ENCODE measurements at places on chromosomes 7 and 10.

DNA sequence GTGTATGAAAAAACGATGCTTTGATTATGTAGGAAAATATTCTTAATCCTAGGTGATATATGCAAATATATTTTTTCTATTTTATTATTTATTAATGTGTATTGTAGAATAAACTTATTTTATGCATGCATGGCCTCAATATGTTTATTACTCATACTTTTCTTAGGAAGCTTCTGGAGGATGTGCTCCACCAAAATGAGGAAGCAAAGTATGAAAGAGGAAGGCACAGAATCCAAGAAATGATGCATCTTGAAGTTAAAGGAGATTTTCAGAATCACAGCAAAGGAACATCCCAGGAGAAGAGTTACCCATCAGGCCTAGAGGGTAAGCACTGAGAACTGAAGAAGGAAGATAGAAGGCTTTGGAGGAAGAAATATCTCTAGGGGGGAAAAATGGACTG lies 35.0 kb upstream of the MRPS16 start:
- no peak for ATAC-seq

GRCh38 chr7:83693256-83693655 lies 44.3 kb upstream of the SEMA3E start:
- ATAC-seq: no peak

DNA sequence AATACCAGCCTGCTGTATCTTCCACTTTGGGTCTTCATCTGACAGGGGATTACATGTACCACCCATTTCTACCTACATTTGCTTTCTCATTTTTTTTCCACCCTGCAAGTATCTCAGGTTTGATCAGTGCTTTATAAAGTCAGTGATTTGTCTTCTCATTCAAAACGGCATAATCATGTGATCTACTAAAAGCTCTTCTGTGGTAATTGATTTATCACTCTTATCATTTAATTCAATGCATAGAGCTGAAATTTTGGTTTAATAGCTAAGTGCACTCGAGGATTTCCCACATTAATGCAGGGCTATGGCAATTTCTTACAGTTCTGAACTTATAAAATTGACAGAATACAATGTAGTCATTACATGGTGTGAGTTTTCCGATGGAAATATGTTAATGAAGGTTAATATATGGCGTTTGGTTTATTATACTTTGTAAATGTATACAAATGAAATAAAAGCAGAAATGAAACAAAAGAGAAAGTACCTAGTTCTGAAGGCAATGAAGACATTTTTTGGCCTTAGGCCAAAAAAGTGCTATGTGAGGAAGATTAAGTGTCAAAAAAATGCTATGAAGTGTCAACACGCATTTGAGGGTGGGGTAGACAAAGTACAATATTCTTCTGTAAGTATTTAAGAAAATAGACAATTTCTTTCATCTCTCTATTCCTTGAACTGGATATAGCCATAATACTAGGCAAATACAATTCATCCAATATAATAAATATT lies 457.3 kb downstream of the ETV1 start:
- no peak for ATAC-seq

GRCh38 chr7:106736508-106737201 lies 75.7 kb upstream of the CCDC71L start:
- peak; percentile 94 for ATAC-seq

DNA sequence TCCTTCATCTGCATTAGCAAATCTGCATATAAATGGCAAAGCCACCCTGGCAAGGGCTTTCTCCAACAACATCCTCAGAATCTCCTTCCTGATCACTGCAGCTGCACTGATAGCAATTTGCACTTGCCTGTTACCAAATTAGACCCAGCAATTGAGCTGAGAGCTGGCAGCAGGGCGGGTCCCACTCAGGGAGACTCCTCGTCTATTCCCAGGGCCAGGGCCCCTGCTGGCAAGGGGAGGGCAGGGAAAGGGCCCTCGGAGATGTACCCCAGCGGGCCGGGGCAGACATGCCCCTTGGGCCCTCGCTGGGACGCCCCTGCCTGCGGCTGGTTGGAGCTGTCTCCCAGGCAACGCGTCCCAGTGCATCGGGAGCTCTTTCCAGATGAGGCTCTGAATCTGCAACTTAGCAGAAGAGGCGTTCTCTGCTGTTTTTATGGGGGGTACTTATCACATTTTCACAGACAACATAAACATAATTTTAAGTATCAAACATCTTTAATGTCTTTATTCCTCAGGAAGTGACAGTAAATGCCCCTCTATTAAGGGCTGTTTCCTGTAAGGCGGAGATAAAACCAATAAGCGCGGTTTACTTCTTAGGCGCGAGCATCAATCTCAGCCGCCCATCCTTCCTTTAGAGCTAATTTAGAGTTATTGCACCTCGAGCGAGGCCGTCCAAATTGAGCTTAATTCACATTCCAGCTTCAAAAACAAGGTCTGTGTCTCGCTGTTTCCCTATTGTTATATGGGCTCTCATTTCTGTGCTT lies 249.0 kb upstream of the PPP2R2D start:
- ATAC-seq: no peak

- peak; percentile 34 for ATAC-seq
Observed at GRCh38 chr7:234051-234707, 41.8 kb downstream of the FAM20C start.

GRCh38 chr10:118045837-118046394 lies 825 bp downstream of the RAB11FIP2 start:
- no peak for ATAC-seq

- no peak for ATAC-seq
Observed at GRCh38 chr7:348962-349743, 59.2 kb downstream of the FOXL3 start.

DNA sequence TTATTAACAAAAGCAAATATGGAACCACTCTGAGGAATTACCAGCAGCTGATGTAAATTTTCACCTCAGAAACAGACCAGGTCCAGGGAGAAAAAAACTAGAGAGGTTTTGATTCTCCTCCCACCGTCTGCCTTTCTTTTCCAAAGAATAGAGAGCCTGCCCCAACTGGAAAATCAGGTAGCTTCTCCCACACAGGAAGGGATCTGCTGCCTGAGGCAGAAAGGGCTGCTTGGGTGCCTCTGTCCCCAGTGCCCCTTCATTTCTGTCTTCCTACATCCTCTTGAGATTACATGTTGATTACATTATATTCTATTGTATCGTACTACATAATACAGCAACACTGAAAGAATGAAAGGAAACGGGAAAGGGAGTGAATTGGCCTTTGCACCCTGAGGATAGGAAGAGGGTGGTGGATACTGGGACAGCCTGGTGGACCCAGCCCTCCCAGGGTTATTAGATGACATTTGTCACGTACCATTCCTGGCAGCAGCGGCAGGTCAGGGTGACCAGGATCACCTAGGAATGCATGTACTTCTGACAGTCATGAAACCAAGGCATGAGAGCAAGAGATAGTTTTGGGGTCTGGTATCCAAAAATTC lies 8.9 kb downstream of the ST8SIA6 start:
- ATAC-seq: no peak

DNA sequence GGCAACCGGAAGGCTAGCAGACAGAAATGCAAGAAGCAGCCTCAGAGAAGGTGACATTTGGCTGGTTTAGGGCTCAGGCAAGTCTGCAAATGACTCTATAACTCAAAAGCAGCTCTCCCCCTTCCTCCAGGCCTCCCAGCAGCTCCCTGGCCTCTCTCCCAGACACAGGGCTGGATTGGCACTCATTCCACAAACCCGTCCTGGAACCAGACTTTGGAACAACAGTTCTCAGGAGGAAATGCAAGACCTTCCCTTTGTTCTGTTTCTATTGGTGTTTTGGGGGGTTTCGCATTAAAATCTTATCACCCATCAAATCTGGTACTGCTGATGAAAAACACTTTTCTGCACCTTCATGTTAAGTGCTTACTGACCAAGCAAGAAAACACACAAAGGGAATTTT lies 40.3 kb upstream of the EFCAB10 start:
- ATAC-seq: no peak

GRCh38 chr10:33706191-33706590 lies 371.7 kb upstream of the NRP1 start:
- no peak for ATAC-seq

GRCh38 chr7:34558022-34558421 lies 100.0 kb upstream of the NPSR1 start:
- no peak for ATAC-seq
